B cell (primary cell): ENCODE measurements at places on chromosomes 16 and 17. TPM values are rescaled to one million over a fixed set of nuclear protein-coding genes. Genes with fewer than 3 reads are reported as not detected.

- no peak for DNase-seq
These were observed 60.3 kb upstream of the CIBAR2 start for GRCh38 chr16:85172455-85173145.

GRCh38 chr16:4767872-4768548 is 1.0 kb upstream of the ZNF500 start:
- DNase-seq: no peak

DNA sequence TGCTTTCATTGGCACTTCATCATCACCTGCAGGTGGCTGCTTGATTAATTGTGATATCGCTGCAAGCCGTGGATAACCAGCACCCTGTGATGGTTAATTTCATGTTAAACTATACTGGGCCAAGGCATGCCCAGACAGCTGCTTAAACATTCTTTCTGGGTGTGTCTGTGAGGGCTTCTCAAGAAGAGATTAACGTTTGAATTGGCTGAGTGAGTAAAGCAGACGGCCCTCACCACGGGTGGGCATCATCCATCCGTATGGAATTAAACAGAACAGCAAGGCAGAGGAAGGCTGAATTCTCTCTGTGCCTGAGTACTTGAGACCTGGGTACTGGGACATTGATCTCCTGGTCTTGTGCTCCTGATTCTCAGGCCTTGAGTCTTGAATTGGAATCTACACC is 7.1 kb upstream of the ZNF213 start:
- DNase-seq: no peak

DNA sequence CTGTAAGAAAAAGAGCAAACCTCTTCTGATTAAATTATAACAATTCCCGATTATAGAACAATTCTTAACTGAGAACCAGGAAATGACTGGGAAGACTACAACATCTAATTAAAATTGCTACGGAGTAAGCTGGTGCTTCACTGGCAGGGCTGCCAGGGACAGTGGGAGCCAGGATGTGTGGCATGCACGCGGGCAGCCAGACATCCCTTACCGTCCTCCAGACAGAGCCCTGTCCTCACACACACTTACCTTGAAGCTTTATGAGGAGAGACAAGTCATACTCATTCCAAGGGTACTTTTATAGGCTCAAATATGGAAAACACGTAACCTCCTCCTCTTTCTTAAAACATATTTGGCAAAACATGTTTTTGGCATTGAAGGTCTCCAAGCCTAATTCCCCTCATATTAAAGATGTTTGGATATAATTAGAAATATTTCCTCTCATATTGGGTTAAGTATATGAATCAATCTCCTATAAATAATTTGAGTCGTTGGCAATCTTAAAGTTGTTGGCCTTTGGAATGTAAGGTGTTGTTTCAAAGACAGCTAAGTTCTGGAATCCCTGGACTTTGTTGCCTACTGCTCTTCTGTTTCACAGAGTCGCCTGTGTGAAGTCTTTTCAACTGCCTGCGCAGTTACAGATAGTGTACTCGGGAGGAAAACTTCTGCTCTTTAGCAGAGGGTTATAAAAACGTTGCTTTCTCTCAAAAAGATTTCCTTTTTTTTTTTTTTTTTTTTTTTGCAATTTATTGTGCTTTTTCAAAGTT is at the start of gene MYH1:
MYH1 (minus strand) TSS at position 272 of the 767 bp plus-strand sequence. CDS start 1,900 bp downstream, outside the sequence.
- no peak for DNase-seq

DNA sequence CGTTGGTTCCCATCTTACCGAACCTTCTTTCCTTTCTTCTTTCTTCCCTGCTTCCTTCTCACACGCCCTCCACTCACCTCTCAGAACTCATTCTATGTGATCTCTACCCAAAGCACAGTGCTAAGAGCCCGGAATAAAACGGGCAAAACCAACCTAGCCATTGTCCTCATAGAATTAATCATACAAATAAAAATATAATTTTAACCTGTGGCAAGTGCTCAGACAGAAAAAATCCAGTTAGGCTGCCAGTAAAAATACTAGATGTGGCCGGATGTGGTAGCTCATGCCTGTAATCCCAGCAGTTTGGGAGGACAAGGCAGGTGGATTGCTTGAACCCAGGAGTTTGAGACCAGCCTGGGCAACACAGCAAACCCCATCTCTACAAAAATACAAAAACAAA is 27.0 kb downstream of the BMERB1 start:
- DNase-seq: no peak

- DNase-seq: no peak
These were observed 7.0 kb upstream of the CALB2 start for GRCh38 chr16:71351558-71351901.

DNA sequence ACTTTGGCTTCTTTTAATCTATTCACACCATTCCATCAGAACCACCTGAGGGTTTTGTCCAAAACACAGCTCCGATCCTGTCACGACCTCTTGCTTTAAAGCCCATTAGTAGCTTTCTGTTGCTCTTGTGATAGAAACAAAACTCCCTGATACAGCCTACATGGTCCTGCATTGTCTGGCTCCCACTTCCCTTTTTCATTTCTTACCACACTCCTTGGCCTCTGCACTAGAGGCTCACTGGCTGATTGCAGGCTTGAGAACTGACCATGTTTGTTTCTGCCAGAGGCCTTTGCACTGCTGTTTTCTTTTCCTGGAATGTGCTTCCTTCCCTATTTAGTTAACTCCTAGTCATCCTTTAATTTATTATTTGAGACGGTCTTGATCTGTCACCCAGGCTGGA is 23.7 kb downstream of the IST1 start:
- peak; percentile 34 for DNase-seq

- DNase-seq: no peak
These were observed 781.6 kb upstream of the SOX9 start for GRCh38 chr17:71339206-71339605.

DNA sequence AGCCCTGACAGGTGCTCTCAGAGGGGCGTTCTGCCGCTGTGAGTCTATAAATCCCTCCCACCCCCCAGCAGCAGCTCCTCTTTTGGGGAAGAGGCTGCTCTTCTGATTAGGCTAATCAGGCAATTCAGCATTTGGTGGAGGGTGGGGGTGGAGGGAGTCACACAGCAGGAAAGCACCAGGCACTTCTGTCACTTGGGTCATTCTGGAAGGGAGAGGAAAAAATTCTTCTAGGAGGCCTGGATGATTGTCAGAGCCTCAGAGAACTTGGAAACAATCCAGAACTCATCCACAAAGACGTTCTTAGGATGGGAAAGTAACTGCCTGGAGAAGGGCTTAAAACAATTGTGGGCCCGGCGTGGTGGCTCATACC is 7.3 kb upstream of the SSTR2 start:
- DNase-seq: no peak

MPP3 gene
- polyA plus RNA-seq: 0.16 TPM in 1 of 2 replicates, not detected in the other

PTX4 gene
- 0.27 and 0.33 TPM in 2 replicates for polyA plus RNA-seq

HEATR9 gene
- 0.06 and 0.09 TPM in 2 replicates for polyA plus RNA-seq

FBXL16 gene
- polyA plus RNA-seq: 1.5 and 2.2 TPM in 2 replicates

CCL5 gene
- polyA plus RNA-seq: 5.3 and 5.4 TPM in 2 replicates

KRTAP3-2 gene
- not detected in 2 replicates for polyA plus RNA-seq

TBC1D28 gene
- 1.1 TPM in 1 of 2 replicates, not detected in the other for polyA plus RNA-seq

AIPL1 gene
- polyA plus RNA-seq: not detected in 2 replicates

CCDC200 gene
- 0.16 and 0.29 TPM in 2 replicates for polyA plus RNA-seq
